ENCODE measurements at places on chromosomes 7 and 10.

DNA sequence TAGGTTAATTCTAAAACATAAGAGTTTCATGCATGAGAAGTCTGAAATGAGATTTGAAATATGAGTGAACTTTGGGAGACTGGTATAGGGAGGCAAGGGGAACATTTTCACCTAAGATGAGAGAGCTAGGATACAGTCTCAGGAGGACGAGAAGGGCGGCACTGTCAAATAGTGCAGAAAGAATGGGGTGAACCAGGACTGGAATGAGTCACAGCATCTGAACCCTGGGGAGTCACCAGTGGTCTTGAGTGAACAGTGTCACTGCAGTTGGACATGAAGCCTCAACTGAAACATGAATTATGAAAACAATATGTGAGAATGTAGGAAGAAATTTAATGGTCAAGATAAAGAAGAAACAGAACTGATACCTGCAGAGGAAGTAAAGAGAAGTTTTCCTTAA, 33.8 kb downstream of the GNG11 start:
- DNase-seq, result no peak

- no peak for DNase-seq
These were observed 19.8 kb upstream of the COL26A1 start for GRCh38 chr7:101342892-101343291.

DNA sequence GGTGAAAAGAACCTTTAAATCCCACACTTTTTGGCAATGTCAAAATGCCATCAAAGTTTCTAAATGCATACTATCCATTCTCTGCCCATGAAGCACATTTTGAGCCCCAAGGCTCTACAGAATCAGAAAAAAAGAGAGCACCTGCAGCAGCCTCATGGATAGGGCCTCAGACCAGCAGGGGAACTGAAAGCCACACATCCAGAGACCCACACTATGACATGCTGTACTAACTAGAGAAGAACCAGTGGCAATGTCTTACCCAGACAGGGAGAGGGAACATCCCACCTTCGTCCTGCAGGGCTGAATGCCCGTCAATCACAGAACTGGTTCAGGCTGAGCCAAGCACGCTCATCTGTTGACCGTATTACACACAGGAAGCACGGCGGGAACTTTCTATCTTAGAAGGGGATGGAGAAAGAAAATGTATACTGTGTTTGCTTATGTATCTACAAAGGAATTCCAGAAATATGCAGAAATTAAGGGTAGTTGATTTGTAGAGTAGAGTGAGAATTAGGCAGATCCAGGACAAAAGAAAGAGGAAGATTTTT, 237.2 kb downstream of the GLI3 start:
- DNase-seq, result no peak

DNA sequence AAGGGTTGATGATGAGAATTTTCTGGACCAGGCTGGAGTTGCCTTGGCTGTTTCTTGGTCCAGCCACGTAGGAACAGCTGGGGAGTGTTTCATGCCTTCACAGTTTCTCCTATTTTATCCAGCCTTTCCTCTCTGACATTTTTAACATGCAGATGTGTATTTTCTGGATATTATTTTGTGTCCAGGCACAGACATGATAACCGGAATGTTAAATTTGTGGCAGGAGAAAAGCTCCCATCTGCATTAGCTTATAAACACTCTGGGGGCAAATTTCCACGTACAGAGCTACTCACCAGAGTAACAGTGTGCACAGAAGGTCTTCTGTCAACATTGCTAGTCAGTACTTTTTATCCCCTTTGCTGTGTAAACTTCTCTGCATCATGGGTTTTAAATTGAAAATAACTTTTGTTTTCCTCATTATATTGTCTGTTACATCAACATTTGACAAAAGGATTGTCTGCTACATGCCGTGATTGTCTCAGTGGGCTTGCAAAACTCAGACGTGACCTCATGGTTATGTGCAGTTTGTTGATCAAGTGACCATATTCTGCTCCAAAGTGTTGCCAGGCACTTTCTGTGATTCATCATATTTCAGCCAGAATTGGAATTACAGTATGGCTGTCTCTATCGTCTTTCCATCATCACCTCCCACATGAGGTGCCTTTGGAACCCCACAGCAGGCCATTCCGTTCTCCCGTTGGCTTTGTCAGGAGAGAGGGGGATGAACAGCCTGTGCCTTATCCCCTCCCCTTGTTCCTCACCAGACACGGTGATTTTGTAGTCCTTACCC, 41.4 kb downstream of the INSYN2A start:
- DNase-seq, result no peak

GRCh38 chr7:99046722-99047121, 97.2 kb downstream of the SMURF1 start:
- no peak for DNase-seq

- no peak for DNase-seq
These were observed 9.0 kb downstream of the AEBP1 start for GRCh38 chr7:44112997-44113763.

GRCh38 chr10:79137300-79137756, 68.6 kb downstream of the ZMIZ1 start:
- DNase-seq, result no peak

GRCh38 chr7:67760971-67761370, 764.3 kb downstream of the TYW1 start:
- no peak for DNase-seq

- no peak for DNase-seq
These were observed 273.1 kb downstream of the USP6NL start for GRCh38 chr10:11338160-11338844.

DNA sequence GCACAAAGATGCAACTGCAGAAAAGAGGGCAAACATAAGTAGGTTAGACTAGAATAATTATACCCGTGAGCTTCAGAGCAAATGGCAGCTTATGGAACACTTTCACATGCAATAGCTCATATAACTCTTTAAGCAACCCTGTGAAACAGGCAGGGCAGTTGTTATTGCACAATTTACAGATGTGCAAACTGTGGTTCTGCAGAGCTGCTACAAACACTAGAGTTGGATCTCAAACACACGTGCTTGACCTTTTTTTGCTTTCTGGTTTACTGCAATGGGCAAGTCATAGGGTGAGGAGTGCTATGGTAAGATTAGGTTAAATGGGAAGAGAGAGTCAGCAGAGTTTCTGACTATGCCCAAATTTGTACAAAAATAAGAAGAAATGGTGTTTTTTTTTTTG, 610.8 kb downstream of the GATA3 start:
- no peak for DNase-seq

GRCh38 chr10:132544744-132545658, 7.4 kb downstream of the INPP5A start:
- DNase-seq, result no peak

DNA sequence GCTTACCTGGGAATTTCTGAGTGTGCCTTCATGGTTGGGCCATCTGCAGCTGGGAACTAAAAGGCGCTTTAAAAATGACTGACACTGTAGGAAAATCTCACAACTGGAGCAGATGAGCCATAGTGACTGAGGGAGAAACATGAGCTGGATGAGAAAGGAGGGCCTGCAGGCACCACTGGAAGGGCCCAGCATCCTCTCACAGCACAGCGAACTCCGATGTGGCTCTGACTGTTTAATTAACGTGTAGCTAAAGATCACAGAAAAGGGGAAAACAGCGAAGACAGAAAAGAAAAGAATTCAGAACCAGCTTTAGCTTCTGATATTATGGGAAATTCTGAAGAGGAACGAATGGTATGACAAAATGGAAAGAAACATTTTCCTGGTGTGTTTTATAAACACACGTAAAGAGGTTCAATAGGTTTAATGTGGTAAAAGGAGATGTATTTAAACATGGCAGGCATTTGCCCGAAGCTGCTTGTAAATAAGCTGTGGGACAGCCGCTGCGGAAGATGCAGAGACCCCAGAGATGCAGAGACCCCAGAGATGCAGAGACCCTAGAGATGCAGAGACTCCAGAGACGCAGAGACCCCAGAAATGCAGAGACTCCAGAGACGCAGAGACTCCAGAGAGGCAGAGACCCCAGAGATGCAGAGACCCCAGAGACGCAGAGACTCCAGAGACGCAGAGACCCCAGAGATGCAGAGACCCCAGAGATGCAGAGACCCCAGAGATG, 534.3 kb downstream of the PTPRN2 start:
- DNase-seq, result no peak

- peak; percentile 23 for DNase-seq
These were observed 209.7 kb downstream of the SKIDA1 start for GRCh38 chr10:21315645-21316220.

DNA sequence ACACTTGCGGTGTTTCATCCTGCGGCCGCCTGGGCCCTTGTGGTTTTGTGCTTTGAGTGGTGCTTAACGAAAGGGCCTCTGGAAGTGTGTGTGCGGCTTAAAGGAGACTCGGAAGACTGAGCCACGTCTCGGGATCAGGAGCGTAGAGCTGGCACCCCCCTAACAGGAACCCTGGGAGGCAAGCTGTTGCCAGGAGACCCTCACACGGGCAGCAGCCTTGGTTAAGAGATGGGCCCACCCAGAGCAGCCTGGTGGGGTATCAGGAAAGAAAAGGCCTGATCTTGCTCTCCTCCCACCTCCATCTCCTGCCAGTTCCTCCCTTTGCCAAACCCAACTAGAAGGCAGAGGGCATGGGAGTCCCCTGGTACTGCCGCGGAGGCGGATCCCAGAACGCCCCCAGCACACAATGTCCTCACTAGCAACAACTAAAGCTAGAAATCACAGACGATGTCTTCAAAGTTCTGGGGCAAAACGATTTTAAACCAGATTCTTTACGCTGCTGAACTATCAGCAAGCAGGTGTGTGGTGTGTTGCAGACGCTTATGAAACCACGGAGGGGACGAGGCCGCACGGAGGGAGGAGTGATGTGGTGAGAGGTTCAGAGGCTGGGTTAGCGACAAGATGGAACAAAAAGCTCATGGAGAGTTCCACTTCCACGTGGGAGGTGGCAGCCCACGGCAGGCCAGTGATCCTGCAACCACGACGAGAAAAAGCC, 67.0 kb upstream of the INPP5A start:
- no peak for DNase-seq

GRCh38 chr10:73875139-73875475, 752 bp upstream of the CAMK2G start:
- no peak for DNase-seq

- peak; percentile 40 for DNase-seq
These were observed 20.8 kb upstream of the CDH23 start for GRCh38 chr10:71375952-71376351.

DNA sequence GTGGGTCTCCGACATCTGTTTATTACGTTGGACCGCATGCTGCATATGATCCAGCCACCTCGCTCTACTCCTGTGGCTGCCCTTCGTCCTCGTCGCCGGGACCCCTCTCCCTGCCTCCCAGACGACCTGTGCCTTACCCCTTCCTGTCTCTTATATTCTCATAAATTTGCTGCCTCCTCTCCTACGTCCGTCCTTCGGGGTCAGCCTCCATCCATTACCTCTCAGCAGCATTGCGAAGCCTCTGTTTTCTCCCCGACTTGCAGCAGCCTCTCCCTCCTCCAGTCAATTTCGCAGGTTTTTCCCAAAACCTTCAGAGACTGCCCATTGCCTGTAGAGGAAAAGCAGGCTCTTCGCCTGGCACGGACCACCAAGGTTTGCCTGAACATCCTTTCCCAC, 39.4 kb upstream of the LEP start:
- no peak for DNase-seq

GRCh38 chr10:129904323-129904722, 59.8 kb downstream of the EBF3 start:
- no peak for DNase-seq

All from HepG2 (cell line).